ENCODE measurements at places on chromosomes 13 and 19.

GRCh38 chr19:40619333-40620160 lies 18.4 kb downstream of the LTBP4 start:
- no peak for DNase-seq

DNA sequence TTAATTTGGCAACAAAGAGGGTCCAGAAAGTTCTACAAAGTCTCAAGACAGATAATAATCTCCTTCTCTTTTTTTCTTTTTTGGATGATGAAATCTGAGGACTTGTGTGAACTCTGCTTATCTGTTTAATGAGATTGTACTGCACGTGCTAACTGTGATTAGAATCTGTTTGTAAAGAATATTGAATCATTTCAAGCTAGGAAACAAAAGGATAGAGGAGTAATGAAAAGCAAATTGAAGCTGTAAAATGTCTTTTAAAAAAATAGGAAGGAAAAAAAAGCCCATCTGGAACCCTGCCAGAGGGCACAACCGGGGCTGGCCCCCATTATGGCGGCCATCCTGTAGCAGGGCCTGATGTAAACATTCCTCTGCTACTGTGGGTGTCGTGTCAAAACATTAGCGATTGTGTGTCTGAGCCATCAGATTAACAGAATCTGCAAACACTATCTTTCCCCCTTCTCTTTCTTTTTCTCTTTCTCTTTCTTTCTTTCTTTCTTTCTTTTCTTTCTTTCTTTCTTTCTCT lies 83.0 kb downstream of the FLT1 start:
- DNase-seq: no peak

GRCh38 chr13:110089815-110090214 lies 217.1 kb downstream of the COL4A1 start:
- DNase-seq: peak; percentile 21

DNA sequence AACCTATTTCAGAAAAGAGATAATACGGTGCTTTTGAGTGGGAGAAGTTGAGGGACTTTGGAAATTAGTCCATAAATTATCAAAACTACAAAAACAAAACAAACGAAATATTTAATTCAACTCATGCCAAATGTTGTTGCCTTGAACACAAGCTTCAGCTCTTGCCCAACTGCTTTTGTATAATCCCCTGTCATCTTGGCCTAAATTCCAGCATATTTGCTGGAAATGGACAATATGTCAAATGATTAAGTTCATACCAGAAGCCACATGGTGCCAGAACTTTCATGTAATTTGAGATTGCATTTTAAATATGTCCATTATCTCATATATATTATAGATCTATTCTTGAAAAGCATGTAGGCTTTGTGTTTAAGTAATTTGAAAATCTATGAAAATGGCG lies 373.7 kb upstream of the SLITRK6 start:
- no peak for DNase-seq

GRCh38 chr19:39045506-39045905 lies 13.2 kb upstream of the FBXO27 start:
- no peak for DNase-seq

GRCh38 chr13:97000295-97000925 lies 6.1 kb upstream of the OXGR1 start:
- DNase-seq: no peak

- no peak for DNase-seq
These were observed 22.9 kb downstream of the RAB20 start for GRCh38 chr13:110538632-110539031.

DNA sequence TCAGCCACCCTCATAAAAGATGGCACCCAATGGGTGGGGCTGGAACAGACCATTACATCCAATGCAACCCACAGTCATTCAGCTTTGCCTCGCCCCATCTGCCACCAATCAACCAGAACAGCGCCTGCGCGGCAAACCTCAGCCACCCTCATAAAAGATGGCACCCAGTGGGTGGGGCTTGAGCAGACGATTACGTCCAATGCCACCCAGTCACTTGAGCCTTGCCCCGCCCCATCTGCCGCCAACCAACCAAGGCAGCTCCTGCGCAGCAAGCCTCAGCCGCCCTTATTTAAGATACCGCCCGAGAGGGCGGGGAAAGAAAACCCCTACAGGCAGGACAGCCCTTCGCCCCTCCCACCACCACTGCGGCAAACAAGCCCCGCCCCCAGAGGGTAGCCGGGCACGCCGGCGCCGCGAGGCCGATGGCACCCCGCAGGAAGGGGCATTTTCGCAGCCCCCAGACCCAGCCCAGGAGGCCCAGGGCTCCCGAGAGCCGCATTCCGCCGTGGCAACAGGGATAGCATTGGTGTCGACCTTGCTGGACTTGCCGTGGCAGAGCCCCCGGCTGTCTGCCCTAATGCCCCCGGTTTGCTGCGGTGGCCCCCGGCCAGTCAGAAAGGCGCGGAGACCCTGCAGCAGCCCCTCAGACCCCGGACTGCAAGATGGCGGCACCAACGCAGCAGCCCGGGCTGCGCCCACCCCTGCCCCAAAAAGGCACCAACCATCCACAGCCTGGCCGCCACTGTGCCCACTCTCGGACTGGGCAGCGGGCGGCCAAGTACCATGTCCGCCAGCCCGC lies 675 bp downstream of the PEG3 start:
- DNase-seq: no peak

- DNase-seq: no peak
These were observed 4.7 kb upstream of the PTGIR start for GRCh38 chr19:46629546-46630025.

DNA sequence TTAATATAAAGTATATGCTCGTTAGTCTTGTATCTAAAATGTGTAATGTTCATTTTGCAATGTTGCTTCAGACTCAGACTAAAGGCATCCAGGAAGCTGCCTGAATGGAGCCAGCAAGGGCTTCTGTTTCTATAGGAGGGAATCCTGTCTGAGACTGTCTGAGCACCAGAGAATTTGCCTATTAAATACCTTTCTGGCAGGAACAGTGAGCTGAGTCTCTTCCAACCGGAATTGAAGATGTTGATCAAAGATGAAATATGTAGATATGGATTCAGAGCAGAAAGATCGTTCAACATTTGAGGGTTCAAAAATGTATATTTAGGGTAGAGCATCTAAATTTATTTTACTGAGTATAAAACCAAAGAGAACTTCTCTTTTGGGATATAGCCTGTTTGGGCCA lies 20.9 kb downstream of the MYO16 start:
- DNase-seq: no peak

DNA sequence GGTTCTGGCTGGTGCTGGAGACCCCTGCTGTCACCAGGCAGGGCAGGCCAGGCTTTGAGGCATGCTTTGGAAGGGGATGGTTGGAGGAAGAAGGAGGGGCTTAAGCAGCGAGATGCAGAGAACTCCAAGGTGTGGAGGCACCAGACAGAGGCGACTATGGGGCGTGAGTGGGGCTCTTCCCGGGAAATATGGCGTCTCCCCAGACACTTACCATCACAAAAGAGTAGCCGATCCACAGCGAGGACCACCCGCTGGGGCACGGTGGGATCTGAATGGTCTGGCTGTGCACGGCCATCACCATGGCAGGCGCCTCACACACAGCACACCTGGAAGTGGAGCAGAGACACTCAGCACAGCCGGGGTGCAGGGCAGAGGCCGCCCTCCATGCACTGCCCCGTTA lies 151.9 kb downstream of the COL4A1 start:
- no peak for DNase-seq

DNA sequence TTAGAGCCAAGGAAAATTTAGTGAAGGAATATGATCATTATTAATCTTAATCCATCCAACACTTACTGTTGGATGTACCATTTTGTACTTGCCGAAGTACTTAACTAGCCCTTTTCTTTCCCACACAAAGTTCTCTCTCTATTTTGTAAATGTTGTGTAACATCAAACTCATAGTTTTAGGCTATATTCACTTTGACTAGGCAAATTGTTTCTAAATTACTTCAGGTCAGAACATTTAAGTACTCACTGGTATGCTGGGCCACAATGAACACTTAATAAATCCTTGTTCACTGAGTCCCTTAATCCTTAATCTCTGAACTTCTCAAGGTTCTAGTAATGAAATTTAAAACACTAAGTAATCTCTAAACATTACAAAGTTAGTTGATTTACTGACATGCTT lies 49.3 kb upstream of the EEF1AKMT1 start:
- DNase-seq: no peak

- no peak for DNase-seq
These were observed 67.2 kb downstream of the ALOX5AP start for GRCh38 chr13:30802501-30802900.

- DNase-seq: no peak
These were observed 79.7 kb upstream of the MBNL2 start for GRCh38 chr13:97142452-97142851.

DNA sequence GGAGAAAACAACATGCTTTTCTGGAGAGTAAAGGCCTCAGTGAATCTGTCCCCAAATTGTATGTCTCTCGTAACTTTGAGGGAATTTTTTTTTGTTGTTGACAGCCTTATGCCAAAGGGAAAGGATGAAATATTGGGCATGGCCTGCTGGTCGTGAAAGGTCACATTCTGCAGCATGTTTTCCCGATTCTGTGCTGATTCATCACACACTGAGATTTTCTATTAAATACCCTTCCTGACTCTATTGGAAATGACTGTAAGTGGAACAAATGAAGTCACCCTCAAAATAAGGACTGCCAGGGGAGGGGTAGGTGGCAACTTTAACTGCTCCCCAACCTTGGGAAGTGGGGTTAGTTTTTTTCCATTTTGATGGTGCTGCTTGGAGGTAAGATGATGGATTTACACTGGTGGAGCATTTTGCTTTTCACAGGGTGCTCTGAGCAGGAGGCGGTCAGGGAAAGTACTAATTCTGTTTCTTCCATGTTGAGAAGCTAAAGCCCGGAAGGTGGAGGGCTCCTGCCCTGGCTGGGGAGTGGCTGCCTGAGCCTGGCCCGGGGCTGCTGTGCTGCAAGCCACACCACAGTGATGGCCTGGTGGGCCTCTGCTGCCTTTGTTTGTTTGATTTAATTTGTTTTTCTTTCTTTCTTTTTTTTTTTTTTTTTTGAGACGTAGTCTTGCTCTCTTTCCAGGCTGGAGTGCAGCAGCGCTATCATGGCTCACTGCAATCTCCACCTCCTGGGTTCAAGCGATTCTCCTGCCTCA lies 116.8 kb upstream of the SPATA13 start:
- no peak for DNase-seq

- no peak for DNase-seq
These were observed 20.3 kb upstream of the BCL3 start for GRCh38 chr19:44728178-44728577.

DNA sequence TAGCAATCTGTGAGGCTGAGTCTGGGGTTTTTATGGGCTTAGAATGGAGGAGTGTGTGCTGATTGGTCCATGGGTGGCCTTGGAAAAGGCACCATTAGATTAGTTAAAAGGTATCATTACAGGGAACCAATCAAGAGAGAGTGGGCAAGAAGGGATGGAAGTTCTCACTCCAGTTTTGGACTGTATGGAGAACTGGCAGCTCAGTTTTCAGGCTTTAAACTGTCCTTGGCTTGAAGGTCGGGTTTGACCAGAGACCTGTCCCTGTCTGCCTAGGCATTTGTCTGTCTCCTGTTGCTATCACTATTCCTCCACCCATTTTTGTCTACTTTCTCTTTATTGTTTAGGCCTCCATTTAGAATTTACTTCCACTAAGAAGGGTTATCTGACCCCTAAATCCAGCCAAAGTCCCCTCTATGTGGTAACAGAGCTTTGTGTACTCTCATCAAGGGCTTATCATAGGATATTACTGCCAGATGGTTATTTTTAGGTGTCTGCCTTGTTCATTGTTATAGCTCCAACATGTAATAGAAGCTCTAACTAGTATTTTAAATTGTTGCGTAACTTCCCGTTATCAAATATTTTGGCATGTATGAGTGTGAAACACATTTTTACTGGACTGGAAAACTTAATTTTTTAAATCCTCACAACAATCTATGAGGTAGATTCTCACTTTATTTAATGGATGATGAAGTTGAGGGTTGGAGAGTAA lies 133.3 kb upstream of the SLC10A2 start:
- no peak for DNase-seq

GRCh38 chr13:100566543-100566942 lies 22.0 kb downstream of the GGACT start:
- DNase-seq: no peak

GRCh38 chr13:102117175-102117831 lies 284.5 kb downstream of the FGF14 start:
- no peak for DNase-seq

DNA sequence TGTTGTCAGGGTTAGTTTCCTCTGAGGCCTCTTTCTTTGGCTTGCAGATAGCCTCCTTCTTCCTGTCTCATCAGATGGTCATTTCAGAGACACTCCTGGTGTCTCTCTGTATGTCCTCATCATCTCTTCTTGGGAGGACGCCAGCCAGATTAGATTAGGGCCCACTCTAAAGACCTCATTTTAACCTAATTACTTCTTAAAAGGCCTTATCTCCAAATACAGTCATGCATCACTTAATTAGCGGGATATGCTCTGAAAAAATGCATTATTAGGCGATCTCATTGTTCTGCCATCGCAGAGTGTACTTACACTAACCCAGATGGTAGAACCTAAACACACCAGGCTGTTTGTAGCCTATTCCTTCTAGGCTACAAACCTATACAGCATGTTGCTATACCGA lies 89.0 kb downstream of the CDK8 start:
- no peak for DNase-seq

DNA sequence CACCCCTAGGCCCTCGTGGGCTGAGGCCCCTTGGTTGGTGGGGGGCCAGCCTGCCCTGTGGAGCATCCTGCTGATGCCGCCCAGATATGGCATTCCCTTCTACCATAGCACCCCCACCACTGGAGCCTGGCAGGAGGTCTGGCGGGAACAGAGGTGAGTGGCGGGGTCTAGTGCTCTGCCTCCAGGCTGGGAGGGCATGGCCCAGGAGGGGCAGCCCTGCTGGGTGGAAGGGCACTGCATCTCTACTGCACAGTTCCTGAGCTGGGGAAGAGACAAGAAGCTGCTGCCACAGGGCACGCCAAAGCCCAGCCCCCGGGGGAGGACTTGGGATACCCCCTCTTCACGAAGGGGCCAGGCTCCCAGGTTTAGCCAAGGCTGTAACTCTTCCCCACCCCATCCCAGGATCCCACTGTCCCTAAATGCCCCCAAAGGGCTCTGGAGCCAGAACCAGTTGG lies 2.4 kb upstream of the KMT2B start:
- no peak for DNase-seq

GRCh38 chr19:47112166-47112996 lies 1.2 kb downstream of the ZC3H4 start:
- no peak for DNase-seq

DNA sequence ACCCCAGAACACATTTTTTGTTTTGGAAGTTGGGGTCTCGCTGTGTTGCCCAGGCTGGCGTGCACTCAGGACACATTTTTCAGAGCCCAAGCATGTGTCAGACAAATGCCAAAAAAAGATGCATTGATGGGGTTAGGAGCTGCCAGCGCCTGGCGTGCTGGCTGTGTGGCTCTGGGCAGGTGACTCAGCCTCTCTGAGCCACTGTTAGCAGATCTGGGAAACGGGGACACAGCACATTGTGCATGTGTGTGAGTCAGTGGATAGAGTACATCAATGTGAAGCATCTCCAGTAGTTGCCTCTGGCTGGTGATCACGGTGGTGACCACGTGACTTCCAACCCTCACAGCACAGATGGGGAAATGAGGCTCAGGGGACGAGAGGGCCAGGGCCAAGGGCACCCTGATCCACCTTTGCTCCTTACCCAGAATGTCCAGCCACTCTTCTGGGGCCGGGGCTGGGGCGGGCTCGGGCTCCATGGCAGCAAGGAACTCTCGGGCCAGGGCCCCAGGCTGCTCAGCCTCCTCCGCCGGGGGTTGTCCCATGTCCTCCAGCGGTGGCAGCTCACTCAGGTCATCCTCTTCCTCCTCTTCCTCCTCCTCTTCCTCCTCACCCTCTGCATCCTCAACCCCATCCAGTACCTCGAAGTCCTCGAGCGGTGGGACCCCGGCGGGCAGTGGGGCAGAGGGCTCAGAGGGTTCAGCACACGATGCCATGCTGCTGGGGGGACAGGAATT lies 1.9 kb downstream of the FKBP8 start:
- DNase-seq: no peak

- DNase-seq: no peak
These were observed 132.9 kb downstream of the SLITRK6 start for GRCh38 chr13:85666356-85666755.
